ENCODE measurements at places on chromosomes 2 and 18.

DNA sequence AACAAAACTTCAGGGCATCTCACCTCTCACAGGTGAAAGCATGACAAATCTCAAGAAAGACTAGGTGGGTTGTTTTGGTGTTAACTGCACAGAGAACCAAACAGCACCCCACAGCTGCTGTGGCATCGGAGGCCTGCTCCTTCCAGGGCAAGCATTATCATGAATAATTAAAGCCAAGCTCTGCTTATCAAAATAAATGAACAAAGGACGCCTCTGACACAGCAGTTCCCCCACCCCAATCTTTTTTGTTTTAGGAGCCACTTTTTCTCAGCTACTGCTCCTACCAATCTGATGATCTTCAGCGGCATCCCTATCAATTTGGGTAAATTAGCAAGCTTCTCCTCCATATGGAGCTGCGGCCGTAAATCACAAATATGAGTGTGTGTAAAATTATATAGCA lies 58.6 kb downstream of the KLF7 start:
- no peak for DNase-seq

GRCh38 chr2:1238598-1239138 lies 174.6 kb upstream of the TPO start:
- DNase-seq: no peak

DNA sequence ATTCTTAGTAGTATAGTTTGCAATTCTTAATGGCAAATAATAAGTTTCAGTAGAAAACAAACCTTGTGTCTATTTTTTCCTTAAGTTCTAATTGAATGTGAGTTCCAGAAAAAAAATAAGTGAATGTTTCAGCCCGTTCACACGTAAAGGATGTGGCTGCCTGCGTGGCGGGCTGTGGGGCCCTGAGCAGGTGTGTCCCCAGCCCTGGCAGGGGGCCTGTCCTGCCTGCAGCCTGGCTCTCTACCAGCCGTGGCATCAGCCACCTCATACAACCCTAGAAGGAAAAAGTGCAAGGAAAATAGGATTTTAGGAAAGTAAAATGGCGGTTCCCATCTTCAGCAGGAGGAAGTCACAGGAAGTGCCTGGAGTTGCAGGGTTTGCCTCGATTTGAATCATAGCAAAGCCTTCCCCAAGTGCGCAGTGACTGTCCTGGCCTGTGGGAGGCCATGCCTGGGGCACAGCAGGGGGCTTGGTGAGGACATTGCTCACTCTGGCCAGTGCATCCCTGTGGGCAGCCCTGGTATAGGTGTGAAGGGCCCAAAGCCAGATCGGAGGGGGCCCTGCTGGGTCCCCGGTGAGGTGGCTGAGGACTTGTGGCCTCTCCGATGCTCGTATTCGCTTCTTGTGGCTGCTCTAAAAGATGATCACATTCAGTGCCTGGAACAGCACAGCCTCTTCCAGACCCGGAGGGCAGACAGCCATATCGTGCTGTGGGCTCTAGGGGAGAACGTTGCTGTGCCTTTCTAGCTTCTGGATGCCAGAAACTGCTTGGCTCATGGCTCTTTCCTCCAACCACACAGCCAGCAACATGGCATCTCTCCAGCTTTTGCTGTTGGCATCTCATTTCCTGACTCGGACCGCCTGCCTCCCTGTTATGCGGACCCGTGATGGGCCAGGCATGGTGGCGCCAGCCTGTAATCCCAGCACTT lies 12.6 kb downstream of the DTYMK start:
- DNase-seq: no peak

- no peak for DNase-seq
Measured at GRCh38 chr2:50953021-50953420, 78.9 kb downstream of the NRXN1 start.

- DNase-seq: no peak
Measured at GRCh38 chr2:205656941-205657340, 25.4 kb upstream of the NRP2 start.

- DNase-seq: no peak
Measured at GRCh38 chr2:7915302-7916091, 766.4 kb upstream of the ID2 start.

DNA sequence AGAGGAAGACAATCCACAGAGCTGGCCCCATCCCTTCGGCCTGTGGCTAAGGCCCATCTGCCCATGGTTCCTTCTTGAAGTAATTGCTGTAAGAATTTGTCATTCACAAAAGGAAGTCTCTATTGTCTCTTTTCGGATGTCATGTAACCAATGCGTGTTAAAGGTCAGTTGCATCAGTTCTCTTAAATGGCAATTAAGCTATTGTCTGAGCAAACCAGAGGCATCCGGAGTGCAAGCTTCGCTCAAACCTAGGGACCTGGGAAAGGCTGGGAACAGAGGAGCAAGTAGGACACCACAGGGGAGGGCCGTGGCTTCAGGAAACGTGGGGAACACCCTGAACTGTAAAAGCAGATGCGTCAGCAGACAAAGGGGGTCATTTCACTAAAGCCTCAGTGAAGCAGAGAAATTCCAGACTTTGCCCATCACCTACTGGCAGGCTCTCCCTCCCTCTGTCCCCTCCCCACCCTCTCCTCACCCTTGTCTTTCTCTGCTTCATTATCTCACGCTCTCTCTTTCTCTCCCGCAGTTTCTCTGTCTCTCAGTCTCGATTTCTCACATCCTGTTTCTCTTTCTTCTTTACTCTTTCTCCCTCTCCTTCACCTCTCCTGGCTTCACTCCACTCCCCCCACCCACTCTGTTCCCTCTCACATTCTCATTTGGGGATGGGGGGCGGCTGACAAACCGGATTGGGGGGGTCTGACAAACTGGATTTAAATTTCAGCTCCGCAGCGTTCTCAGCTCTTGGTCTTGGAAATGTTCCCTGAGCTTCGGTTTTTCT lies 204.6 kb upstream of the TNP1 start:
- no peak for DNase-seq

GRCh38 chr2:3449936-3450335 lies 69.4 kb downstream of the ADI1 start:
- no peak for DNase-seq

- DNase-seq: no peak
Measured at GRCh38 chr18:45202061-45202460, 413.2 kb upstream of the SLC14A2 start.

DNA sequence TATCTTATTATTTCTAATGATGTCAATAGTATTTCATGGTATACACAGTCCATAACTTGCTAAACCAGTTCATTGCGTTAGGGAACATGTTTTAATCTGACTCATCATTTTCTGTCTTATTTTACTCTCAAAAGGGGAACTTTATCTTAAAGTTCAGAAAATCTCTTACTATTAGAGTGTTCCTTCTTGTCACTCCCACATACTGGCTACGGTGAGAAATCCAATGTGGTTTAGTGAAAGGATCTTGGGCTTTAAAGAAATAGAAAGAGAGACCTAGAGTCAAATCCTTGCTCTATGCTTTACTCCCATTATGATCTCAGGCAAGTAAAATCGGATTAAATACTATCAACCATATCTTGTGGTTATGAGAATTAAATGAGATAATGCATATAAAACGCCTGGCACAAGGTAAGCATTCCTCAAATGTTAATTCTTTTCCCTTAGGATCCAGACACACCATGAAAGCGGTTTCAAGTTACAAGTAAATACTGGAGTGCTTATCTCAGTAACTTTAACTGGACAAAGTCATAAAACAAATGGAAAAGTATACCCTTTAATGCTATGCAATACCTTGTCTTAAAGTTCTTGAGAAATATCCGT lies 576.0 kb downstream of the ARHGAP15 start:
- no peak for DNase-seq

DNA sequence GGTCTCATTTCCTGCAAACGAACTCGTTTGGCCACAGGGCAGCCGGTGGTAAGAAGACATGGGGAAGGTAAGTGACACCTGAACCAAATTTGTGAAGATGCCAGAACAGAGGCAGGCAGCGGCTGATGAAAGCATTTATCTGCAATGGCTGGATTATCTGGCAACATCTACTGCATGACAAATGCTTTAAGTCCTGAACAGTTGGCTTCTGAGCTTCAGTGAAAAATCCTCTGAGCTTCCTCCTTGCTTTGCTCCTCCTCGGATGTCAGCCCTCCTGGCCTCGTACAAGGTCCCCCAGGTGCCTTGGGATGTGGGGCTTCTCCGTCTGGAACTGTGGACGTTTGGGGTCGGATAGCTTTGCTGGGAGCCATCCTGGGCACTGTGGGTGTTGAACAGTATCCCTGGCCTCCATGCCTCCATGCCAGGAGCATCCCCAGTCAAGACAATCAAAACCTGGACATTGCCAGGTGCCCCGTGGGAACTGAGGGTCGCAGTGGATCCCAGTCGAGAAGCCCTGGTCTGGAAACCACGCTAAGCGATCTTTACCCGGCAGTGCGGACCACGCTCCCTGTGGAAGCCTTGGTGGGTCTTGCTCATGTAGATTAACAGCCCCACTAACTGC lies 49.3 kb downstream of the KCNG2 start:
- DNase-seq: no peak

GRCh38 chr2:239053801-239054503 lies 206.1 kb downstream of the TWIST2 start:
- no peak for DNase-seq

DNA sequence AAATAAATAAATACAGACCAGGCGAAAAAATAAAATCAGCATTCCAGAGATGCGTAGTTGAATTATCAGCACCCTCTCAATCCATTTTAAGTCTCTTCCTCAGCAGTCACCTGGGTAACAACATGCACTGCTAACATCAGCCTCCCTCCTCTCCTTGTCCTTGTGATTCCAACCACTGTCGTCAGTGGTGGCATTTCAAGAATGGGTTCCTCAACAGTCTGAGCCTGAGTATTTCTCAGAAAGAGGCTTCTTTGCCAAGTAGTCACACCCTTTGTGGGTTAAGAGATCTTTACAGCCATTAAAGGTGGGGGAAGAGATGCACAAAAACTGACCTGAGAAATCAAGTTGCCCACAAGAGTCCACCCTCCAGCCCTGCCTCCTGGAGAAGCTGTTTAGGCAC lies 39.0 kb downstream of the NOL10 start:
- DNase-seq: no peak

Measured in NCI-H187 (cell line).